ENCODE measurements at places on chromosomes 7 and 10.

GRCh38 chr10:69261184-69261583, 17.1 kb upstream of the HK1 start:
- no peak for DNase-seq

DNA sequence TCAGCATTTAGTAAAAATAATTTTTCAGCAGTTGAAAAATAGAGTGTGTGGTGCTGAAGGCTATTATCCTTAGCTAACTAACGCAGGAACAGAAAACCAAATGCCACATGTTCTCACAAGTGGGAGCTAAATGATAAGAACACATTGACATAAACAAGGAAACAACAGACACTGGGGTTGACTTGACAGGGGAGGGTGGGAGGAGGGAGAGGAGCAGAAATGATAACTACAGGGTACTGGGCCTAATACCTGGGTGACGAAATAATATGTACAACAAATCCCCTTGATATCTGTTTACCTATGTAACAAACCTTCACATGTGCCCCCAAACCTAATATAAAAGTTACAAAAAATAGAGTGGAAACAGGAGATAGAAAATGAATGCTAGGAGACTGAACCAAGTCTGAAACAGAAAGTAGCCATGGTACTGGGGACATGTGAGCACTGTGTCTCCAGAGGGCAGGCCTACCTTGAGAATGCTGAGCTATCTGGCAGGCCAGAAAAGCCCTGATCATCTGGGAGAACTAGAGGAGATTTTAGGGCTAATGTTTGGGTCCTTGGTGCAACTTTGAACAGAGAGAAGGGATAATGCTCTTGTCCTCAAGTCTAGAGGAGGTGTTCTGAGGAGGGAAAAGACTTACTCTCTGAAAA, 4.7 kb upstream of the EFCAB10 start:
- no peak for DNase-seq

GRCh38 chr7:107002529-107002998, 41.9 kb upstream of the PRKAR2B start:
- DNase-seq, result no peak

- DNase-seq, result no peak
These were observed 20.9 kb downstream of the NPS start for GRCh38 chr10:127570036-127570435.

DNA sequence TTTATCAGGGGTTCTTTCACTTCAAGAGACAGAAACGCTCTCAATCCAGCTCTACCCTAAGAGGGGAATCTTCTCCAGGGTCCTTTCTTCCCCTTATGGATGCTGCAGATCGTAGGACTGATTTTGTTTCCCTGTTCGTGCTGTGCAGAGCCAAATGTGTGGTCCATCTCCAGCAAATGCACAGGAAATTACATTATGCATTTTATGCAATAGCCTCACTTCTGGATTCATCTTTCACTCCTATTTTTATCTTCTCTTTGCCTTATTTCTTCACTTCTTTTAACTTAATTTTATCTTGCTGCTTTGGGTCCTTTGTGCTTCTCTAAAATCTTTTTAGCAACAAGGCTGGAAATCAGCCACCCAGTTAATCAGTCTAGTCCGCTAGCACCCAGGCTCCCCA, 184.5 kb upstream of the INHBA start:
- DNase-seq, result no peak

DNA sequence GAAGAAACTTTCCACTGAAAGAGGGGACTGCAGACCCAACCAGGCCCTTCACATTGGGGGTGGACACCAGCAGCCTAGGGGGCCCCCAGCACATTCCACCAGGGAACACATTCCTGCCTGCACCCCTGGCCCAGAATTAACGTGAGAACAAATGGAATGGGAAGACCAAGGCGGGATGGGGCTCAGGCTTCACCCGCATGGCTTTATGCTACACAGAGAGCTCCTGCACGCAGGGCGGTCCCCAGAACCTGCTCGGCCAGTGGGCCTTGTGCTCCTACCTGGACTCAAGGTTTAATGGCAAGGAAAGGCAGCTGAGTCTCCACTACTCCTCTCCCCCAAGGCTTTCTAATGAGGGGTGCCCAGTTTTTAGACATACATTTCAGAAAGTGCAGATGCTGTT, 146.3 kb upstream of the GPR26 start:
- no peak for DNase-seq

DNA sequence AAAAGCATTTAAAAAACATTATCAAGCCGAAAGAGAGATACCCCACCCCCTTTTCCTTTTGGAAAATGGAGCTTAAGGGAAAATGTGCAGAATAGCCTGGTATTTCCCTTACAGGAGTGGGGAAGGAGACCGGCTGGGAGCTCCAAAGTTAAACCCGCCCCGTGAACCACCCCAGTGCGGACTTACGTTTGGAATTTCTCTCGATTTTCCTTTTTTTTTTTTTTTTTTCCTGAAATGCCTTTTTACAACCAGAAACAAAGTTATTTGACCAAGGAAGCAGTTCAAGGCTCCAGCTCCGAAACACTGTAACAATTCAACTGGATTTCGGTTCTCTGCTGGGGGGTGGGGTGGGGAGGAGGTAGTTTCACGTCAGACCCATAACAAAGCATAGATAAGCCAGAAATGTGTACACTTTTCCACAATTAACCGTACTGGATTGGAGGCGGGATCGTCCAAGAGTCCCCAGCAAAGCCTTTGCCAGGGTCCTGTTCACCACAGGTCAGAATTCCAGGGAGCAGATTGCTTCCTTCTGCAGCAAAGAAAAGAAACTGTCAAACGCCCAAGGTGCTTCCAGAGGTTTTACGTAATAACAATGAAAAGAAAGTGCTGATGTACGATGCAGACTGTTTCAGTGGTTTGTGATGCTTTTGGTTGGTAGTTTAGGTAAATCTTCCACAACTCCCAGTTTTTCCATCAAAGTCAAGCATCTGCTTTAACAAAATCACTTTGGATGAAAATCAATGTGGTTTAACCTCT, 6.7 kb downstream of the SKIDA1 start:
- no peak for DNase-seq

GRCh38 chr10:50511492-50512213, 112.1 kb downstream of the SGMS1 start:
- no peak for DNase-seq

GRCh38 chr7:92809397-92809759, 27.0 kb downstream of the CDK6 start:
- no peak for DNase-seq

DNA sequence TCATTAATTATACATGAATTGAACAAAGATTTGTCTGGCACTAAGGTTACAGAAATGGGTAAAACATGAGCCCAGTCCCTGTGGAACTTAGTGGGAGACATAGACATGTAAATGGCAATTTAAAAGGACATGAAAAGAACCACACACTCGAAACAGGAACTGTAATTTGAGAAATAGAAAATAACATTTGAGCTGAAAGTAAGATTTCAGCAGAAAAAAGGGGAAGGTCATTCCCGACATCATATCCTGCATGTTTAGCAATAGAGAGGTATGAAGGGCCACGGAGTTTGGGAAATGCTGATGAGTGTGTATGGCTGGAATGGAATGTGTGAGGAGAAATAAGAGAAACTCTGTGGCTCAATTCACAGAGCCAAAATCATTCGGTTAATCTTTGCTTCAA, 175.4 kb upstream of the AHR start:
- DNase-seq, result no peak

- no peak for DNase-seq
These were observed 9.2 kb downstream of the OR2A5 start for GRCh38 chr7:144057954-144058353.

GRCh38 chr7:152660021-152660420, 15.9 kb downstream of the XRCC2 start:
- DNase-seq, result no peak
